ENCODE measurements at places on chromosomes 5 and 9.

GRCh38 chr9:133460405-133461175 is 812 bp downstream of the CACFD1 start:
- DNase-seq = no peak

GRCh38 chr9:129895376-129896268 is 60.4 kb downstream of the USP20 start:
- DNase-seq = peak; percentile 38

GRCh38 chr5:181241393-181241975 is 2.2 kb downstream of the RACK1 start:
- DNase-seq = peak; percentile 34

GRCh38 chr5:154179846-154180710 is 10.5 kb upstream of the GALNT10 start:
- peak; percentile 36 for DNase-seq

DNA sequence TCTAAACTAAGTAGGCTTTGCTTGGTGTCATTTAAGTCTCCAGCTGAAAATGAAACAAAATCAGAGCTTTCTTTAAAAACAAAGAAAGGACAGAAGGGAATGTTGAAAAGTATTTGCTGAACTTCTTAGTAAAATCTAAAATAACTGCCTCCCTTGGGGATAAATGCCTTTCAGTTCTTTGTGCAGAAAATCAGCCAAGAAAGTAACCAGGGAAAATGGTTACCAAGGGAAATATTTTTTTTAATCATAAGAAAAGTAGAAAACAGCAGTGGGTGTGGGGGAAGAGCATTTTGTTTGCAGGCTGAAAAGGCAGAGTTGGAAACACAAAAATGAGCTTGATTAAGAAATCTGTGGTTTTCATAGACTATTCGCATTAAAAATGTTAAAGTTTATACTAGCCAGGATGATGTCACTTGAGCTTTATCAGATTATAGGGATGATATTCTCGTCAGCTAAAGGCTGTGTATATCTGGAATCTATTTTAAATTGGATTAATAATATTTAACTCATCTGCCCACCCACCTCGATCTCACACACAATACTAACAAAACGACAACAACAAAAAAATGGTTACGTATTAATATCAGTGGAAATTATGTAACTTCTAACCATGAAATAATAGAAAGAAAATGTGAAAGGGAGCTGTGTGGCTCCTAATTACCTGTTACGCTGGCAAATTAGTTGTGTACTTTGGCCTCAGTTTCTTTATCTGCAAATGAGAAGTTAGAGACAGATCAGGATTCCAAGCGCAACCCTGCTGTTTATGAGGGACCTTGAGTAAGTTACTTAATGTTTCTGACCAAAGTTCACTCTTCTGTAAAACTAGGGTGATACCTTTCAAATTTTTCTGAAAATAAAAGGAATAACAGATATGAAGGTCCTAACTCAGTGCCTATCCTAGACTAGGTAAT is at the start of gene ECM2:
Gene ECM2, minus strand, starts transcription at position 51 of the 911 bp plus-strand sequence. CDS start 13,124 bp downstream, outside the sequence.
- no peak for DNase-seq
